Hindlimb muscle (tissue), 1 donor: ENCODE measurements at places on chromosomes 13 and 19. TPM values are rescaled to one million over a fixed set of nuclear protein-coding genes. Genes with fewer than 3 reads are reported as not detected.

- DNase-seq = no peak
These were observed 62.7 kb downstream of the MICU2 start for GRCh38 chr13:21541271-21541670.

DNA sequence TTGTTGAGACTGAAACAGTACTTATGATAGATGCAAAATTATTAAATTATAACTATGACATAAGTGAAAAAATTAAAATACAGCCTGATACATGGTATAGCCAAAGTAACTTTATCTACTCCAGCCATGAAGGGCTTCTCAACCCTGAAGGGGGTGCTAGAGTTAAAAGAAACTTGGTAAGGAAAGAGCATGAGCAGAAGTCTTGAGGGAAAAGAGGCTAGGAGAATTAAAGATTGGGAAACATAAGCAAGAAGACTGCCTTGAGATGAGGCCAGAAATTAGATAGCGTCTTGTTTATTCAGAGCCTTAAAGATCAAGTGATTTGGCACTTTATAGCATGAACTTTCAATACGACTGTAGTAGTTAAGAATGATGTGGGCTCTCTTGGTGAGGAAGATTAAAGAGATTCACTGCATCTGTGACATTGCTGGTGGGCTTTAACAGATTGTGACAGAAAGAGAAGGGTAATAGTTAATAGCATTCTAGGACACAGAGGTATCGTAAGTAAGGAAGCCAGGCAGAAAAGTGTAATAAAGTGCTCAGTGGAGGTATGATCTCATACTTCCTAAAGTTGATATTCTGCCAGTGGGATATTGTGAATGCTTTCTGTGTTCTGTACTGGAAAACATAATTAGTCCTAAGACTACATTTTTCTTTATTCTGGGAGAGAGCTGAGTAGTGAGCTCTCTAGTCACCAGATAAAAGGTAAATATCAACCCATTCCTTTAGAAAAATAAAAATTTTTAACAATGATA is 385.4 kb upstream of the PRR20A start:
- DNase-seq = peak; percentile 39

DNA sequence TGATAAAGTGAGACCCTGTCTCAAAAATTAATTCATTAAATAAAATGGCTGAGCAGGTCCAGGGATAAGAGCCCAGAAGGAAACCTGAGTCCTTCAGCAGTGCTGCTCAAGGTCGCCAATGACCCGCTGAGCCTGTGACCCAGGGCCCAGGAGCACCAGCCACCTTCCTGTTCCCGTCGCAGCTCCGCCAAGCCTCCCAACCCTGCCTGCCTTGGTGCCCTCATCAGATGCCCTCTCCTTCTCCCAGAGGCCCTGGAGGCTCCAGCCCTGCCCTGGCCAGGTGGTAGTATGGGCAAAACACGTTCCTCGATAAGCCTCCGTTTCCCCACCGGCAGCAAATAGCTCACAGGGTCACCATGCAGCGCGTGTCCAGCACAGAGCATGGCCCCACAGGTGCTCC is 2.6 kb downstream of the REXO1 start:
- no peak for DNase-seq

Gene KCNRG
- 1.1 TPM for polyA plus RNA-seq

DNA sequence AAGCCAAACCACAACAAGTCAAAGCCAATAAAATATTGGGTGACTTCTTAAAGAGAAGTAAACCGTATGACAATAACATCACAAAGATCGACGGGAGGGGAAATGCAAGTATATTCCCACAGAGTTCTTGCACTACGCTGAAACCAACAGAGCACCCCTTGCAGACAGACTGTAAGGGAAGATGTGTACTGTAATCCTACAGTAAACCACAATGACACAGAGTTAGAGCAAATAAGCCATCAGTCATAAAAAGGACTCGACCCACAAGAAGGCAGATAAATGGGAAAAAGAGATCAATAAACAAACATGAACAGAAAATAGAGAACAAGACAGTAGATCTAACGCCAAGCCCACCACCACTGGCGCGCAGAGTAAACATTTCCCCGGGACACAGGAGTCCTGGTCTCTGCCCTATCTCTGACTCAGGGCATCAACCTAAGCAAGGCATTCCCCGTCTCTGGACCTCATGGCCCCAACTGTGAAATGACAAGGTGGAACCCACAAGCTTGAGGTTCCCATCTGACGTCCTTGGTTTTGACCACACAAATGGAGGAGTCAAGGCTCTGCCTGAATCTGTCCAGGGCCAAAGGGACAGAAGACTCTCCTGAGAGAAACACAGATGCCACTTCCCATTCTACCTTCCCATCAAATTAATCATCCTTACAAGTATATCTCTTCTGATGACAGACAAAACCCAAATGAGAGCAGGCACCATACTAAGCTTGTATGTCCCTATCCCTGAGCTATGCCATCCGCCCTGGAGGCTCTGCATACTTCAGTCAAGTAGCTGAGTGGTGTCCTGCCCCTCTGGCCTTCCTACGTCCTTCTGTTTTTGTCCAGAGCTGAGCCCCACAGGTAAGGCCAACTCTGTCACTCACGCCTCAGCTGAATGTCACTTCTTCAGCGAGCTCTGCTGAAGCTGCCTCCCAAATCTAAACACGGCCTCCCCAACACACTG is 15.0 kb downstream of the SAFB2 start:
- no peak for DNase-seq

- no peak for DNase-seq
These were observed 258.2 kb downstream of the TDRD3 start for GRCh38 chr13:60655256-60655655.
